ENCODE measurements at places on chromosomes 11 and 22.
A peak's percentile ranks its signal among the peaks of the same experiment; 100 is the strongest.

- no peak for DNase-seq
These were observed 385.0 kb downstream of the CTTN start for GRCh38 chr11:70783356-70783755.

DNA sequence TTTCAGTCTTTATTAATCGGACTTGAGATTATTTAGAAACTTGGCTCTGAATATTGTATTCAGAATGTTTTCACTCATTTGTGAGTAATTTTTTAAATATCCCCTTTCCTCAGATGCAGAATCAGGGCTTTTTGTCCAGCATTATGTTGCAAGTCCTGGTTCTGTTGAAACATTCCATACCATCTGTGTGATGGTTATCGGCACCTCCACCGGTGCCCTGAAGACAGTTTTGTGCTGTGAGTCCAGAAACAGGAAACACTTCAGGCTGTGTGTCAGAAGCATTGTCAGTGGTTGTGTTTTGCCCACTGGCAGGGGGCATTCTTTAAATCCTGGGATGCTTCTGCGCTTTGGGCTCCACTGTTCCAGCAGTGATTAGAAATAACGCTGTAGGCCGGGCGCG, 20.4 kb downstream of the CDPF1 start:
- no peak for DNase-seq

GRCh38 chr11:65559951-65560537, 1.9 kb upstream of the LTBP3 start:
- DNase-seq, result no peak

- DNase-seq, result no peak
These were observed 533 bp downstream of the SERGEF start for GRCh38 chr11:18012122-18012905.

DNA sequence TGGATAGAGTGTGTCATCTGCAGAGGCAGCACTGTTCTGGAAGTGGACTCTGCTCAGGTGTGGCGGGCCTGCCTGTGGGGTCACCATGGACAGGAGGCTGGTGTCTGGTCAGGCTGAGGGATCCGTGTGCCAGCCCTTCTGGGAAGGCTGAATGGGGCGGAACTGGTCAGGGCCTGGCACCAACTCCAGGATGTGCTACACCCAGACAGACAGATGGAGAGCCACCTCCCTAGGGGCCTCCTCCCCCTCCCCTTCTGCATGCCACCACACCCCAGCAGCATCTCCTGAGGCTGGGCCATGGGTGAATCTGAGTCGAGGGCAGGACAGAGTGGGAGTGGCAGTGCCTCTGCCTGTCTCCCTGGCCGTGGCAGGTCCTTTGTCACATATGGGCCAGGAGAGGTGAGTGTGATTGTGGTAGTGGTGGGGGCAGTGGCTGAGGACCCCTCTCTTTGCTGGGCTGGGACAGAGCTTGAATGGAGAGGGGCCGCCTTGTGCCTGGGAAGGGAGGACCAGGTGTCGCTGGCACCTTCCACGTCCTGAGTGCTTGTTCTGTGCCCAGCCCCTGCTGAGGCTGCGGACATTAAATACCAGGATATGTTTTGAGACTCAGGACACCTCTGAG, 29.1 kb downstream of the ST3GAL4 start:
- no peak for DNase-seq

- DNase-seq, result no peak
These were observed 70.8 kb downstream of the PANX1 start for GRCh38 chr11:94199136-94200130.

DNA sequence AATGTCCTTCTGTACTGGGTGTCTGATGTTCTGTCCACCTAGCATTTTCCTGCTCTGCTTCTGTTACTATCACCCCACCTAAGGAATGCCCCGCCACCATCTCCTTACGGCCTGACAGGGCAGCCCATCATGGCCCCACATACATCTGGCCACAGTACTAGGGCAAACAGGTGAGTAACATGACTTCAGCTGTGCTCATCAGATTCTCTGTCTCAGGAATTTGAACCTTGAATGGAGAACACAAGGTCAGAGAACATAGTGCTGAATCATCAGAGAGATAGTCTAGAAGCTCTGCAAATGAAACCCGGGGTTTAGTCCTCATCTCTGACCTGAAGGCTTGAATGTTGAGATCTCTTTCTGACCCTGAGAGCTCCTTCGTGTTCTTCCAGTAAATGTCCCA, 32.4 kb downstream of the ZC3H12C start:
- DNase-seq, result no peak

GRCh38 chr11:132251061-132251460, 880.6 kb downstream of the NTM start:
- DNase-seq, result no peak

DNA sequence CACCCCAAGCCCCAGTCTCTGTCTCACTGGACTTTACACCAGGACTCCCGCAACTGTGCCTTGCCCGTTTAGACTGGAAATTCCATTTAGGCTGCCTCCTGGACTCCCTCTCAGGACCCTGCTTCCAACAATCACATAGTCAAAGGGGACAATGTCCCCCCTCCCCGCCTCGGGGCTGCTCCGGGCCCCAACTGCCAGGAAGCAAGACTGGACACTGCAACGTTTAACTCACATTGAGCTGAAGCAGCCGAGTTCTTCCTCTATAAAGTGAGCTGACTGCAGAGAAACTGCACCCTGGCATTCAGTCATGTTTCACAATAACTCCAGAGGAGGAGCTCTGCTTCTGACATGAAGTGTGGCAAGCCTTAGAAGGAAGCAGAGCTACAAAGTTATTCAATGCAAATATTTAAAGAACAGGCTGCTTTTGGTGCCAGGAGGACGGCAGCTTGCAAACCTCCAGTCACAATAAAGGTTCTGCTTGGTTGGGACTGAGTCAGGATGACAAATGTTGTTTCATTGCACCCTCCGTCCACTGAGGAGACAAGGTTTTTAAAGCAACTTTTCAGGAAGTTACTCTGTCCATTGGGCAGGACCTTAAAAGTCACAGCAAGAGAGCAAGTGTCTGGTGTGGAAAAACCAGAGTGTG, 19.9 kb downstream of the PACSIN2 start:
- no peak for DNase-seq

DNA sequence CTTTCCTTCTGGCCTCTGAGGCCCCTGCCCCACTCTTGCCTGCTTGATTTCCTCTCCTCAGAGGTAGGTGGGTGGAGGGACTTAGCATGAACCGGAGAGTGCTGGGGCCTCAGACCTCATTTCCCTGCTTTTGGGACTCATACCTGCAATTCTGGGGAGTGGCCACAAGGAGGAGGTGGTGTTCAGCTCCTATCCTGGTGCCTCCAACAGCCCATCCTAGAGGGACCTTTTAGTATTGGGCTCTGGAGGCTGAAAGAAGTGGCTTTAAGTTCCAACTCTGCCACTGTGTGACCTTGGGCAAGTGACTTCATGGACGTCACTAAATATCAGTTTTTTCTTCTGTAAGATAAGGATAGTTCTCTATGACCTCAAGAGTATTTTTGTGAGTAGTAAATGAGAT, 98.6 kb downstream of the KIAA1671 start:
- DNase-seq, result no peak

- DNase-seq, result no peak
These were observed 126.0 kb downstream of the SYN3 start for GRCh38 chr22:32932176-32932575.

GRCh38 chr22:26656891-26657851, at the start of gene MIAT:
TSS of gene MIAT (plus strand) at chr22:26657588.
- peak; percentile 84 for DNase-seq

DNA sequence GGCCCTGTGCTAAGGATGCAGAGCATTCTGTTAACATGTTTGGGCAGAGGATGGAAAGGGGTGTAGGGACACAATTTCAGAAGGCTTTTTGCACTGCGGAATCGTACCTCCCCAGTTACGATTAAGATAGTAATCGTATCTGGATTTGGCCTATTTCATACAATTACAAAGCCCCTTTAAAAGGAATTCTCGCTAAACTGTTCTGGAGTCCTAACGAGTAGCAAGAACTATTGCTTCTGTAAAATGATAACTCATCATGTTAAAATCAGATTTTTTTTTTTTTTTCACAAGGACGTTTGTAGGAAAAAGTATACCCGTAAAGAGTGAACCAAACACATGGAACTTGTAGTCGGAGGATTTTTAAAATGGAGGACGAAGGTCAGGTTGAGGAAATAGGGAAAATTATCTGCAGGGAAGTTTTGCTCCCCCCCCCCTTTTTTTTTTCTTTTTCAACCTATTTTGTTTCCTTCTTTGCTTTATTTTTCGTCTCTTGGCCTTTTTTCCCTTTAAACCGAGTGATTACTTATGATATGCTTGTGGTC, 934 bp downstream of the HSD17B12 start:
- DNase-seq, result no peak

DNA sequence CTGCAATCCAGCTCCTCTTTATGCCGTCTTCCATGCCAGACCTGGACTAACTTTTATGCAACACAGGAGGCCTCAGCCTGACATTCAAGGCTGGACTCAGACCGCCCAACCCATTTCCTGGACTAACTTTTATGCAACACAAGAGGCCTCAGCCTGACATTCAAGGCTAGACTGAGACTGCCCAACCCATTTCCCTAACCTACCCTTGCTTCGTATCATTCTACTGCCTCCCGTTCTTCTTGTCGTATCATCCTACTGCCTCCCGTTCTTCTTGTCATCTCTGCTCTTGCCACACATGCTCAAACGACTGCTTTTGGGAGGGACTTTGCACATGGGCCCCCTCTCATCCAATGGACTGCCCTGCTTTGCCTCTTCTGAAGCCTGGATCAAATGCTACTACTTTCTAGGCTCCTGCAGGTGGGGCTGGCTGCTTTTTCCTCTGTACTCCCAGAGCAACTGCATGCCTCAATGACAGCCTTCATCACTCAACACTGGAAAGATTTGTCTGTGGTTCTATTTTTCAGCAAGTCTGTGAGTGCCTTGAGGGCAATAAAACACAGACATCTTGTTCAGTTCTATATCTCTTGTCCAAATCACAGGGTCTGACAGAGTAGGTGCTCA, 7.8 kb downstream of the TBC1D10A start:
- no peak for DNase-seq

GRCh38 chr22:49534386-49534785, 293.3 kb downstream of the BRD1 start:
- DNase-seq, result no peak

DNA sequence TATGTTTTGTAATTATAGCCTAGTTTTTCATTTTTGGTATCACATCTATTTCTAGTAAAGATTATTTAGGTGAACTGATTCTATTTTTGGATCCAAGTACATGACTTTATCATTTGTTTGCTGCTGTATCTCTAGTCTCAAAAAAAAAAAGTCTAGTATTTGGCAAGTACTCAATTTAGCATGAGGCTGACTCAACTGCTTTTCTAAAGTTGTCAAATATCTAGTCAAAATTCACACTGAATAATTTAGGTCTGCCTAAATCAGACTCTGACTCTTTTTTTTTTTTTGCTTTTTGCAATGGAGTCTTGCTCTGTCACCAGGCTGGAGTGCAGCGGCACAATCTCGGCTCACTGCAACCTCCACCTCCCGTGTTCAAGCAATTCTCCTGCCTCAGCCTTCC, 2.4 kb downstream of the OOSP4A start:
- no peak for DNase-seq

- no peak for DNase-seq
These were observed 61.8 kb upstream of the UBASH3B start for GRCh38 chr11:122593473-122594420.

DNA sequence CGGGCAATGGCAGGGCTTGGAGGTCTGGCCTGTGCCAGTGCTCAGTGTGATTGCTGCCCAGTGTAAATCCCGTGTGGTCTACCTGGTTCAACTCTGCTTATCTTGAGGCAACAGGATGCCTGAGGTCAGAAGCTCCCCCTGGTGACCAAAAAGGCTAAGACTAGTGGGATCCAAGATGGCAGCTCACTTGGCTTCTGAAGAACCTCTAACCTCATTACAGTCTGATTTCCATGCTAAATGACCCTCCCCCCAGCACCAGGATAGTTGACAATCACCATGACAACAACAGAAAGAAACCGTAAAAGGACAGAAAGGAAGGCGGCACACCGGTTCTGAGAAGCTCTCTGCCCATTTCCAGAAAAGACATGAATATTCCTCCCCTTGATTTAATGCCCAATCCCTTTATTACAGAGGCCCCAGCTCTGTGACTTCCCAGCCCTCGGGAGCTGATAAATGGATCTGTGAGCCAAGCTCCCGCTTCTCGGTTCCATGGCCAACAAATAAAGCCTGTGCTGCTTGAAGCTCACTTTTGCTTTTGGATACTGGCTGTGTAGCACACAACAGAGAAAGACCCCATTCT, 398.4 kb downstream of the CTTN start:
- DNase-seq, result no peak

GRCh38 chr11:9076046-9076445, 15.4 kb downstream of the SCUBE2 start:
- no peak for DNase-seq

GRCh38 chr22:22507743-22508273, 734 bp downstream of the ZNF280B start:
- DNase-seq, result no peak

- no peak for DNase-seq
These were observed 226.0 kb upstream of the C11orf87 start for GRCh38 chr11:109196016-109196415.

DNA sequence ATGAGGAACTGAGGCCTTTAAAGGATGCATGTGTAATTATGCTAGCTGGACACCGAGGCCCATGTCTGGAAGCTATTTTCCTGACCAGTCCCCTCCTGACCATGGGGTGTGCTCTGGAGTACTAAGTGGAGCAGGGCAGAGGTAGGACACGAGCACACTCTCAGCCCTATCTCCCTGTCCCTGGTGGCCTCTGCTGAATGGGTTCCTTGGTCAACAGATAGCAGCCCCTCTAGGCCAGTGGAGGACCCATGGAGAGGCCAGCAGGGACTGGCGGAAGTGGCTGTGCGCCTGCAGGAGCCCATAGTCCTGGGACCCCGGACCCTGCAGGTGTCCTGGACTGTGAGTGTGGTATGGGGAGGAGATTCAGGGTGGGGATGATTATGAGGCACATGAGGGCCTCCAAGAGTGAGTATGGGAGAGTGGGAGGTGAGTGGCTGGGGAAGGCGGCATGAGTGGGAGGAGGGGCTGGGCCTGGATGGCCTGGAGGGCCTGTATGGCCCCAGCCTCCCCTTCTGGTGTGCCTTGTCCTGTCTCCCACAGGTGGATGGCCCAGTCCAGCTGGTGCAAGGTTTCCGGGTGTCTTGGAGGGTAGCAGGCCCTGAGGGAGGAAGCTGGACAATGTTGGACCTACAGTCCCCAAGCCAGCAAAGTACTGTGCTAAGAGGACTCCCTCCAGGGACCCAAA, 9.5 kb downstream of the ROBO3 start:
- DNase-seq, result peak; percentile 44
